T follicular helper cell (primary cell): ENCODE measurements at places on chromosomes 11 and 22.
A peak's percentile ranks its signal among the peaks of the same experiment; 100 is the strongest.

- no peak for DNase-seq
Measured at GRCh38 chr11:76167590-76167989, 38.7 kb downstream of the WNT11 start.

DNA sequence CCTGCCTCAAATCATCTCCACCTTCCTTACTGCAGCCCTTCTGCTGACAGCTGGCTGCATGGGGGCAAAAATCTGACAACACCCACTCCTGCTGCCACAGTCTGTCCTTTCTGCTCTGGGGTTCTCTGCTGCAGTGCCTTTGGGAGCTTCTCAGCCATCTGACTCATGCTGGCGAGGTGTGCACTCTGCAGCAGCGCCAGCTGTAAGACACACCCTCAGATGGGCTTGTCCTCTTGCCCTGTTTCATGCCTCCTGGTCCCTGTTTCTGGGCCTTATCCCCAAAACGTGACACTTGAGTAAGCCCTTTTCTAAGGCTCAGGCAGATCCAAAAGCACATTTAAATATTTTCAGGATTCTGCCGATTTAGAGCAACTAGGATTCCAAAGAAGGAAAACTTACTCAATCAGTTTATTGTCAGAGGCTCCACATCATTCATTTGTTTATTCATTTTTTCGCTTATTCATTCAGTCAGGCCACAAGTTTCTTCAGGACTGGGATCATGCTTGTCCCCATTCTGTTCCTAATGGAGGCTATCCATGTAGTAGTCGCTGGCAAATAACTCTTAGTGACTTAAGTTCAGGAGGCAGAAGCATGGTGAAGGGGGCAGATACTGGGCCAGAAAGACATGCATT, 60.2 kb downstream of the SMIM38 start:
- DNase-seq = no peak

GRCh38 chr22:44277386-44278135, 35.2 kb downstream of the SHISAL1 start:
- no peak for DNase-seq

GRCh38 chr11:1652771-1653540, 23.4 kb downstream of the KRTAP5-5 start:
- DNase-seq = peak; percentile 67

DNA sequence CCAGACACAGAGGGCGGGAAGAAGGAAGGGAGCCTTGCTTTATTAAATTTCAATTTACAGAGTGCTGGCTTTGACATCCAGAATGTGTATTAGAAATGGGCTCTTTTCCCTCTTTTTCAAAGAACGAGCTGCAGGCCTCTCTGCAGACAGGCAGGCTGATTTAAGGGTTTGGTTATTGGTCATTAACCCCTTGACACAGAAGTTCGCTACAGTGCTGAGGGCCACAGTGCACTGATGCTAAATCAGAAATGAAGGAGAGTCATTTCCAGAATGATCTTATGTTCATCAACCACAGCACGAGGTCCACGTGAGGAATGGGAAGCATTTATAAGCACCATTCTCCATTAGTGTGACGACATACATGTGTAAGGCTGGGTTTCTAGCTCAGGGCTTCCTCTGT, 51.8 kb downstream of the CSNK2A3 start:
- no peak for DNase-seq

DNA sequence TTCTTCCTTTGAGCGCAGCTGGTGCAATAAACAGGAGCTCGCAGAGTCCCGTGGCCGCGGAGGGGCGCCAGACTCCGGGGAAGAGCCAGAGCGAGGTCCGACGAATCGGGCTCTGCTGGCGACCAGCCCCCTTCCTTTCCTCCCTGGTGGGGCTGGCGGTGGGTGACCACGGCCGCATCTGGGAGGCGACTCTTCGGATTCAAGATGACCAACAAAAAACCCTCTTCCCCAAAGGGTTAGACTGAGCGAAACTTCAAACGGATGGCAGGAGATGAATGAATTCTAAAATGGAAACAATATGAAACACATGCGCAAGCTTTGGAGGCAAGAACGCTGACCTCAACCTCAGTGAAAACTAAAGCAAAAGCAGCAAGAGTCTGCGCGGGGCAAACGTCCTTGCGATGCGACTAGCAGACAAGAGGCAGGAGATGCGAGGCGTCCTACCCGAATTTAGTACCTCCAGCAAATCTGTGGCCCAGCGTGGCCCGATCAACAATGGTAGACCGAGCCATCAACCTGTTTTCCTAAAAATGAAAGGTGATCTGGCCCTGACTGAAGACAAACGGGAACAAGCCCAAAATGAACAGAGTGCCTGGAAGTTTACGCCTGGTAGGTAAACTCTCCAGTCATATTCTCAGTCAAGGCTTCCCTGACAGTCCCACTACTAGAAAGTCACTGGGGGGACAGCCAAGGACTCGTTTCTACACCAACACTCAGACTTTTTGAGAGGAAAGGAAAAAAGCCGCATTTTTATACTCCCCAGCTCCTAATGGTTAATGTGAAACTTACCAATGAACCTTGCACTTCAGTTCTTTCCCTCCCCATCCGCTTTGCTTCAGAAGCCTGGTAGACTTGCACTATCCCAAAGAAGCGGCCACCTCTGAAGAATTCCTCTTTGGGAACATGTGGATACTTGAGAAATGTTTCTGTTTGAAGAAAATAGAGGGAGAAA, 11.6 kb downstream of the MMP3 start:
- no peak for DNase-seq

- peak; percentile 54 for DNase-seq
Measured at GRCh38 chr11:43944761-43945311, 2.4 kb downstream of the C11orf96 start.

- no peak for DNase-seq
Measured at GRCh38 chr11:12239396-12239795, 129.0 kb downstream of the MICAL2 start.

DNA sequence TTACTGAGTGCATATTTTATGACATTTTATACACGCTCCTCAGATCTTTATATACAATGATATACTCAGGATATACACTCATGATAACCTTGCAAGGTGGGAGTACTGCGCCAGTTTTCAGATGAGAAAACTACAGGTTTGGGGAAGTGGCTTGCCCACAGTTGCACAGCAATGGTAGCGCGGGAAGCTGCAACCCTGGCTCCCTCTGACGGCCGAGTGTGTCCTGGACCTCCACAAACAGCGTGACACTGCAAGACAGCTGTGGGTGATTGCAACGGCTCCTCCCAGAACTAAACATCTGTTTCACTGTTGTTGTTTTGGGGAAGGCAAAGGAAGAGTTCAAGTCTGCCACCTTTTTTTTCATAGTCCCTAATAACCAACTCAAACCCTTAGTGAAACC, 47.0 kb downstream of the PACSIN2 start:
- DNase-seq = no peak

- DNase-seq = no peak
Measured at GRCh38 chr11:100459811-100460210, 227.3 kb upstream of the ARHGAP42 start.

DNA sequence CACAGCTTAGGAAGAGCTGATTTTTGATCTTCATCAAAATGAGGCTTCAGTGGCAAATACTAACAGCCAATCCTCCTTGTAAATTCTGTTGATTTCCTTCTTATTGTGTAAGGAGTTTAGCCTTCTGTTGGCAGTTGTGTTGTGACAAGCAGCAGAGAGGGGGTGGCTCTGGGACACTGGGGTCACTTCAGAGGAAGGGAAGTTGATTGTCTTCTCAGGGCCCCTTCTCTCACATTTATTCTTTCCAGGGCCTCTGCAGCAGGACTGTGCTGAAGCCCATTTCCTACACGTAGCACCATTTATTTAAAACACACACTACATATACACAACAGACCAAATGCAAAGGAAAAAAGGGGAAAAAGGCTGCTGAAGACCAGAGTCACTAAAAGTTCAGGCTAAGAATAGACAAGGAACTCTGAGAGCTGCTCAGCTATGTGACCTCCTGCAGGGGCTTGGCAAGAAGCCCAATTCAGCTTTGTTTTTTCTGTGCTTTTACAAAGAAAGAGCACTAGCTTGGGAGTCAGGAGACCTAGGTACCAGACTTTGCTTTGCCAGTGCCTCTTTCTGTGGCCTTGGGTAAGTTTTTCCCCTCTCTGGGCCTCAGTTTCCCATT, 28.3 kb upstream of the UPB1 start:
- DNase-seq = no peak

- no peak for DNase-seq
Measured at GRCh38 chr11:128544471-128545051, 42.8 kb downstream of the ETS1 start.

GRCh38 chr11:68345776-68346461, 33.5 kb downstream of the LRP5 start:
- DNase-seq = no peak

DNA sequence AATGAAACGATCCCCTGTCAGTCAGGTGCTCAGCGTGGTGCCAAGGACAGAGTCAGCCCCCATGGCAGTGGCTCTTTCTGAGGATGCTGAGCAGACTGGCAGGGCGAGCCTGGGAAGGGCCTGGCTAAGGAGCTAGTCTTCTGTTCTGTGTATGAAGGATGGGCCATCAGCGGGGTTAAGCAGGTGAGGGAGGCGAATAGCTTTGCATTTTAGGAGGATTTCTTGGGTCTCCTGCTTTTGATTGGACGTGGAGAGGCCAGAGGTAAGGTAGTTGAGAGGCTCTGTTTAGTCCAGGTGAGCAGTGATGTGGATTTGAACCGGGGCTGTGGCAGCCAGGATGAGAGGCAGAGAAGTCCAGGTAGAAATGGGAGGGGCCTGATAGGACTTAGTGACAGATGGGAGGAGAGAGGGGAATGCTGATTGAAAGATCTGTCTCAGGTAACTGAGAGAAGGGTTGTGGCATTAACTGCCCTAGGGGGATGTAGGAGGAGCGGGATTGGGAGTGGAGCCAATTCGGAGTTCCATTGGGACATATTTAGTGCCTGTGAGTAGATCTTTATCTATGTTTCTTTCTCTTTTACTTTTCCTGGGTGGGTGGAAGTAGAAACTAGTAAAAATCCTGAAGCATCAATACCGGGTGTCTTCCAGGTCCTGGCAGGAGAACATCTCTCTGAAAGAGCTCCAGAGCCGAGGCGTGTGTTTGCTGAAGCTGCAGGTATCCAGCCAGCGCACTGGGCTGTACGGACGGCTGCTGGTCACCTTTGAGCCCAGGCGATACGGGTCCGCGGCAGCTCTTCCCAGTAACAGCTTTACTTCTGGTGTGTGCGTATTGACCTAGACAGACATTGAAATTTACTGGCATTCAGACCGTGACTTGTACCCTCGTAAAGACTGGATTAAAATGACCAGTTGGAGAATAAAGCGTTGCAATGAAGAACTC, 2.0 kb downstream of the IGHMBP2 start:
- DNase-seq = no peak

DNA sequence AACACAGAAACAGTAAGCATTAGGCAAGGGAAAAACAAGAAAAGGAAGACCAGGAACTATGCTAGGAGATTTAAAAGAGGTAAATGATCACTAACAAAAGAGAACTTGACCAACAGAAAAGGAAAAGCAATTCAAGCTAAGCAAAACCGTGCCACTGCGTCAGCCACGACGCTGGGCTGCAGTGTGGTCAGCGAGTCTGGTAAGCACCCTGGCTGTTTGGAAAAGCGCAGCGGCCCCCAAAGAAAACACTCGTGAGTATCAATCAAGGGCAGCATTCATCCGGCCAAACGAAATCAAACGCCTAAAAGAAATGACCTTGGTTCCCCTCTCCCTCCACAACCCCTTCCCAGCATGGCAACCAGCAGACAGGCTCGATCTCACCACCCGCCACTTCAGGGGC, 28.8 kb downstream of the PACSIN2 start:
- no peak for DNase-seq

- no peak for DNase-seq
Measured at GRCh38 chr11:124643605-124644425, 21.2 kb downstream of the TBRG1 start.

- DNase-seq = no peak
Measured at GRCh38 chr11:124101737-124102136, 13.5 kb upstream of the VWA5A start.

DNA sequence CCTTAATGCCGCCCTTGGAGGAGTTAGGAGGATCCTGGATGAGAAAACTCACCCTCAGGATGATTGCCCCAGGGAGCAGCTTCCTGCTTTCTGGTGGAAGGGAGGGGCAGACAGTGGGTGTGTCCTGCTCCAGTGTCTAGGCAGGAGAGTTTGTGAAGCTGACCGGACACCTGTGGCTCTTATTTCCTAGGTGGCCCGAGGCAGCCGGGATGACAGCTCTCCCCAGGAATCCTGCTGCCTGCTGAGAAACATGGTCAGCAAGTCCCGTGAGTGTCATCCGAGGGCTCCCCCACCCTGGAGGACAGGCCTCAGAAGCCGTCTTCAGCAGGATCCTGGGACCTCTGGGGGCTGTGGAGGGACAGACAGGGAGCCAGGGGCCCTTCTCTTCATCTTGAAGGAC, 50.4 kb downstream of the ST3GAL4 start:
- DNase-seq = no peak

- DNase-seq = no peak
Measured at GRCh38 chr11:66221726-66222236, 46.7 kb upstream of the RAB1B start.

- DNase-seq = peak; percentile 10
Measured at GRCh38 chr11:9861860-9862725, 198.2 kb downstream of the SWAP70 start.

DNA sequence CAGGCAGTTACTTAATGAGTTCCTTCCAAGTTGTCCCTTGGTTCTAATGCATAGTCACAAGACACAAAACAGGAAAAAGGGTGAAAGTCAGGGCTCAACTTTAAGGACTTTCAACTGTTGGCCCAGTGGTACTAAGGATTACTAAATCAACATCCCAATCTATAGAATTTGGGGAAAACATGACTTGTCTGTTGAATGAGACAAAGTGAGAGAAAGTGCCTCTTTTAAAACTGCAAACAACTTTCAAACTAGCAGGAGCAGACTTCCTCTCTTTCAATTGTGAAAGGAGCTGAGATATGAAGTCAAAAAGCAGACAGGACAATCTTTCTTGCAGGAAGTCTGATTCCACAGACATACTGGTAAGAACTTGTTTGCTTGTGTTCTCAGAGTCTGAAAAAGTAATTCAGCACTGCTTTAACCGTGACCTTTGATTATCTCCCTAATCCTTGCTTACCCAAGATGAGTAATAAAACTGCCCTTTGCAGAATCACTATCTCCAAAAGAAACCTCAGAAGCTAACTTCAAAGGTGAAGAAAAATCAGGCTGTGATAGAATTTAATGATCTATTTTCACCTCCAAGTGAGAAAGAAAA, 960.7 kb upstream of the RAG2 start:
- DNase-seq = no peak

- no peak for DNase-seq
Measured at GRCh38 chr11:109320595-109320994, 101.4 kb upstream of the C11orf87 start.
